ENCODE measurements at places on chromosomes 2 and 18.

GRCh38 chr2:1755436-1756191 is 11.3 kb upstream of the PXDN start:
- no peak for ATAC-seq

- ATAC-seq, result no peak
These were observed 711.4 kb upstream of the ACVR2A start for GRCh38 chr2:147133286-147133908.

DNA sequence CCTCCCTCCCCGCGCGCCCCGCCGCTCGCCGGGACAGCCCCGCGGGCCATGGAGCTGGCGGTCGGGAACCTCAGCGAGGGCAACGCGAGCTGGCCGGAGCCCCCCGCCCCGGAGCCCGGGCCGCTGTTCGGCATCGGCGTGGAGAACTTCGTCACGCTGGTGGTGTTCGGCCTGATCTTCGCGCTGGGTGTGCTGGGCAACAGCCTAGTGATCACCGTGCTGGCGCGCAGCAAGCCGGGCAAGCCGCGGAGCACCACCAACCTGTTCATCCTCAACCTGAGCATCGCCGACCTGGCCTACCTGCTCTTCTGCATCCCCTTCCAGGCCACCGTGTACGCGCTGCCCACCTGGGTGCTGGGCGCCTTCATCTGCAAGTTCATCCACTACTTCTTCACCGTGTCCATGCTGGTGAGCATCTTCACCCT is 865 bp downstream of the GALR1 start:
- no peak for ATAC-seq

DNA sequence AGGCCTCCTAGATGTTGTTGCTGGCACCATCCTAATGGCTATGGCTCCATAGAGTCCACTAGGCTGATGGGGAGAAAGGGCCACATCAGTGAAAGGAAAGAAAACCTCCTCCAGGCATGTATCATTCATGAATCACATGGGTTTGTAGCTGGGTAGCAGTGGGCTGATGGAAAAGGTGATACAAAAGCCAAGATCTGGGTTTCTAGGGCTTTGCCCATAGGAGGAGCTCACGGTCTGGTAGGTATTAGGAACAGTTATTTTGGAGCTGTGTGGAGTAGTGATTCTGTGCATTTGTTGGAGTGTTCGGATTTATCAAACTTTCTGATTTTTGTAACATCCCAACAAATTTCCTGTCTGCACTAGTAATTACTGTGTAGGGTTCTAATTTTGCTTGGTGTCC is 259.2 kb downstream of the SLC4A3 start:
- 0 out of 3 replicates have a peak, but pooled peaks have one; percentile 35 for ATAC-seq

- ATAC-seq, result peak; percentile 65
These were observed 48.4 kb downstream of the LRRTM1 start for GRCh38 chr2:80255918-80256781.

DNA sequence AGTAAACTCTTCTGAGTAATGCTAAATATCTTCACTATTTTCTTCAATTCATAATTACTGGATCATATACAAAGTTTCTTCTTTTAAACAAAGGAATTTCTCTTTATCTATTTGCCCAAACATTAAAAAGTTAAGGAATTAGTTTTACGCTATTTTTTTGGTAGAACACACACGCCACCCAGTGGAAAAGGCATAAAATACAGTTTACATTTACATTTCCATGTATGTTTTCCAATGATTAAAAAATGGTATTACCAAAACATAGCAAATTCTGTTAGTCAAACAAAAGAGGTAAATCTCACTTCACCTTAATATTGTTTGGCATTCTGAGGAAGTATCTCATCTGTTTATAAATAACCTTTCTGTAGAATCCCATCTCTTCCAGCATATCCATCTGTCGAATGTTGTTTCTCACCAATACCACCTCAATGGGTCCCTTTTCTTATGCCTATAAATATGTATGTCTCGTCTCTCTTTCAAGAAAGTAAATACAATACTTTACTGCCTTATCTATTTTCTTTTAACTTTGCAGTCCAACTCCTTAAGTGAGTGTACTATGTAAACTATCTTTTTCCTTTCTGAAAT is 7.2 kb downstream of the BOLL start:
- ATAC-seq, result 0 out of 3 replicates have a peak, but pooled peaks have one; percentile 41

GRCh38 chr2:212914392-212914791 is 237.0 kb downstream of the IKZF2 start:
- ATAC-seq, result no peak

DNA sequence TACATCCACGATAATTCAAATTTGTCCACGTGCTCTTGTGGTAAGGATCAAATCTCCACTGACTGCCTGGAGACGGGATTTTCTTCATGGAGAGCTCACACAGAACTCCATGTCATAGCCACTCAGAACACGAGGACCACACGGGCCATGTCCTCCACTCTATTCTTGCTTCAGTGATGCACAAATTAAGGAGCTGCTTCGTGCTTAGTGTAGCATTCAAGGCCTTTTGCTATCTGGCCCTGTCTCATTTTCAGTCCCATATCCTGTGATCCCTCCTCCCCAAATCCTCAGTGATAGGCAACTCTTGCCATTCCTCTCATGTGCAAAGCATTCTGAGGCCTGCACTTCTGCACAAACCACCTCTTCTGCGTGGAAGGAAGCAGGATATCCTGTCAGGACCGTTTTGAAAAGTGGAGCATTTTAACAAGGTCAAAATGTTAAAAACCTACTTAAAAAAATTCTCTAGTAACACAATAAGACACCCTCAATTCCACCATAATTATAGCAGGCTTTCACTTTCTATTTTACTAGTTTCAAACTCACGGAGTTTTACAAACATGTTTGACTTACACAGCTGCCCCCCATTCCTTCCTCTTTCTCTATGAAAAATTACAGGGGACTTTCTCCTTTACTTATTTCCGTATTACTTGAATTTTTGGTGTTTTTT is 35.2 kb downstream of the ST3GAL5 start:
- no peak for ATAC-seq

DNA sequence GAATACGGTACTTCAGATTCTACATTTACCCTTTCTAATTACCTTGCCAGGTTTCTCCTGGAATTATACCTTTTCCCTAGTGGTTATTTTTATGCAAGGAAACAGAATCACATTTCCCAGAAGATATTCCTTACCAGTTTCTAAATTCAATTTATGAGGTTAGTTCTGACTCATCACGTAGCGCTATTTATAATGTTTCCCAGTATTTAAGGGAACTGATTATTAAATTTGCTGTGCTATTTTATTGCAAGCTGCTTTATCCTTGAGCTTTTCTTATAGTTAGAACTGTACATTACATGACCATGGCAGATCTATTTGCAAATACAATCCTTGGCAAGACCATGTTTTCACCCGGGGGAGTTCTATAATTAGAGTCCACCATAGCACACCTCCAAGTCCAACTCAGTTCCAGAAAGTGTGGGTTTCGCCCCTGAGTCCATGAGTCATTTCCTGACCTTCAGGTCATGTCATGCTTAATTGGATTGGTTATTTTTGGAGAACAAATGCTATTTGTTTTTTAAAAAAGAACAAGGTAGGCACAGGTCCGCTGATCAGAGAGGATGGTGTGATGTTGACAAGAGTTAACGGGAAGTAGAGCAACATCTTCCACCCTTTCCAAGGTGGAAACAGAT is 126.6 kb downstream of the ZNF532 start:
- ATAC-seq, result peak; percentile 71

- ATAC-seq, result no peak
These were observed 191.4 kb downstream of the ZNF407 start for GRCh38 chr18:74789078-74789477.

DNA sequence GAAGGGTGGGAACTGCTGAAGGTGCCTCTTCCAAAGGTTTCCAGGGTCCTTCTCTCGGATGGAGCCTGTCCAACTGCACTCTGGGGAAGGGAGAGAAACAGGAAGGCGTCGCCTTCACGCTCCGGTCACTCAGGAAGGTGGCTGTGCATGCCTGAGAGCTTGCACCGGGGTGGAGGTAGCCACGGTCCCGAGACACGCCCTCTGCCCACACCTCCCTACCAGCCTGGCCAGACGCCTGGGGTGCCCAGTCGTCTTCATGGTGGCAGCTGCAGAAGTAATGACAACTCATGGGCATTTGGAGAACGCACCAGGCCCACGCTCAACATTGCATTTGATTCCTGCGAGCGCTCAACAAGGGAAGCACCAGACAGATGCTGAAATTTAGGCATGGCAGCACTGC is 59.9 kb downstream of the ADNP2 start:
- ATAC-seq, result no peak

- no peak for ATAC-seq
These were observed 12.6 kb upstream of the FIGN start for GRCh38 chr2:163748420-163748819.

DNA sequence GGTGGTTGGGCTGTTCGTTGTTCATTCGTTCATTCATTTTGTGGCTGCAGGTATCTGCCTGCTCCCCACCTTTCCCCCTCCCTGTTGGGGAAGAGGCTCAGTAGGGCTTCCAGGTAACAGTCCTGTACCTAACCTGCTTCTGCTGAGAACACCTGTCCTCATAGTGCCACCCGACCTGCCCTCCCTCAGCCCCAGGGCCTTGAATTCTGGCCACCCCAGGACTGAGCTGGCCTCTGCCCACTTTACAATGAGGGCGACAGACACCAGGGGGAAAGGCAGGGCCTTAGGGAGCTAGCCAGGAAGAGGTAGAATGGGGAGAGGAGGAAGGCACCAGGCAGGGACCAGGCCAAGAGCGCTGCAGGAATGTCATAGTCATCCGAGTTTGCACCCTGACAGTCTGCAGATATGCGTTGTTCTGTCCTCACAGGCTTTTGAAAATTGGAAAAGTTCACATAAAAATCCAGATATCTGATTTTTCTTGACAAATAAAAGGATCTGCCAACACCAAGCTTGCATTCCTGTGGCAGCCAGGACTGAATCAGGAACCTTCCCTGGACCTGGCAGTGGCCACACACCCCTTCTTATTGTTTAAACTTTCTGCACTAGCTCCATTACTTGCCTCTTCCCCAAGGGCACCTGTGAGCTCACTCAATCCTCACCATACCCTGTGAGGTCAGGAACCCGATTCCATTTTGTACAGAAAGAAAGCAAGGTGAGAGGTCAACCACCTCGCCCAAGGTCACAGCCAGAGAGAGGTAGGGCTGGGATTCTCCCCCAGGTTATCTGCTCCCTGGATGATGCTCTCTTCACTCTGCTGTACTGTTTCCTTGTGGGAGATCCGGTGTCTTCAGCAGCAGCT is 35.3 kb upstream of the MRPL33 start:
- ATAC-seq, result no peak

DNA sequence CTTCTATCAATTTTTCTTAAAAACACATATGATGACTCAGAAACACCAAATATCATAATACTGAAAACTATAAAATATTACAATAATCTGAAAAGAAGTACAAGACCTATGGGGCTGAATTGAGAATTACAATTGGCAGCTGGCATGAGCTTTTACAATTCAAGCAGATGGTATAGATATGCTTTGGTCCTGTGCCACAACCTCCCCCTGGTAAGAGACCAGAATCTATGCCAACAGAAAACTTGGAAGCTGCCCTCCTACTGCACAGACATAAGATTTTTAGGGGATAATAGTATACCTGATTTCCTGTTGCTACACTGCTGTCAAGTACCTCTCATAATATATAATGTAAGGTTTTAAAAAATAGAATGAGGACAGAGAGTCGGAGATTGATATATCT is 46.8 kb upstream of the CDH7 start:
- no peak for ATAC-seq

GRCh38 chr18:41758534-41758933 is 196.5 kb upstream of the PIK3C3 start:
- no peak for ATAC-seq

GRCh38 chr2:173248381-173248780 is 106.3 kb upstream of the CDCA7 start:
- ATAC-seq, result no peak

- ATAC-seq, result no peak
These were observed 78.7 kb downstream of the FTCDNL1 start for GRCh38 chr2:199772035-199772976.

GRCh38 chr18:6738622-6739021 is 9.1 kb downstream of the ARHGAP28 start:
- no peak for ATAC-seq

DNA sequence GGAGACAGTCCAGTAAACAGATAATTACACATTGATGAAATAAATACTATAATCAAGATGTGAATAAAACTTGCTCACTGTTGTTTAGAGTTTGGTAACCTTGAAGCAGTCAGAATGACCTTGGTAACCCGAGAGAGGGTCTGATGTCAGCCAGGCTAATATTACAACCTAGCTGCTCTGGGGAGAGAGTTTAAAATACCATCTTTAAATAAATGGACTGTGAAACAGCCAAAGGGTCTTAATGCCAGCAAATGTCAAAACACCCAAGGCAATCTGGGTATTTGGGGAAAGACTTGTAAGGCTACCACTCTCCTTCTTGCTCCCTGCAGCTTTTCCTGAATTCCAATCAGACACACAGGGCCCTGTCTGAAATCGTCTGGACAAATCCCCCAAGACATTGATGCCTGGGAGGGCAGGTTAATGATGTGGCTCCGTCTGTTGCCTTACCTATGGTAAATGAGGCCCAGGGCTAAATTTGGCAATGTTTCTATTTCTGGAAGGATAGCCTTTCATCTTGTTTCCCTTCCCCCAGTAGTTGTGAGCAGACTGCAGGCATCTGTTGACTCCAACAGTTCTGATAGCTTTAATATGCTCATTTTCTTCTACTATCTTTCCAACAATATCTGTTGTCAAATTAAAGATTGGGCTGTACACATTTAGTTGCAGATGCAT is 43.0 kb upstream of the ITGB6 start:
- peak; percentile 19 for ATAC-seq

- ATAC-seq, result no peak
These were observed 4.8 kb downstream of the CTDSP1 start for GRCh38 chr2:218404351-218405085.

DNA sequence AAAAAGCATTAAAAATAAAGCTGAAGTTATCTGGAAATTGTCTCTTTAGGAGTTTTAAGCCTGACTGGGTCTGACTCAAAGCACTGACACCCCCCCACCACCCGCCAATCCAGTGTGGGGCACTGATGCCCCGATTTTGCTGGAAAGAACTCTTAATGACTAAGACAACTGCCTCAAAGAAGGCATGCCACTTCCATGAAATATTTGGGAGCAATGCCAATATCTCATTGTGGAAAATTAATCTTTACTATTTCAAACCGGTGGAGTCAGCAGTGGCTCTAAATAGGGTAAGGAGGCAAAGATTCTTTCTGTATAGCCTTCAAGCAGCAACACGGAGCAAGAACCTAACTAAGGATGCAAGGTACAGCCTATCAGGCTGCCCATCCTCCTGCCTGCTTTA is 4.5 kb downstream of the FKBP7 start:
- ATAC-seq, result peak; percentile 57

Measured in SK-N-SH treated with all-trans-retinoic acid at 6 μM for 48 hours (cell line).